Naive thymus-derived CD8-positive, alpha-beta T cell (primary cell): ENCODE measurements at places on chromosomes 3 and 15. TPM values are rescaled to one million over a fixed set of nuclear protein-coding genes. Genes with fewer than 3 reads are reported as not detected.

Gene PEAK1
- total RNA-seq, result 23.0 TPM

Gene PFN2
- 21.3 TPM for total RNA-seq

- no peak for DNase-seq
These were observed 60.8 kb upstream of the GALNT15 start for GRCh38 chr3:16113704-16114103.

Gene AHSG
- not detected for total RNA-seq

DNA sequence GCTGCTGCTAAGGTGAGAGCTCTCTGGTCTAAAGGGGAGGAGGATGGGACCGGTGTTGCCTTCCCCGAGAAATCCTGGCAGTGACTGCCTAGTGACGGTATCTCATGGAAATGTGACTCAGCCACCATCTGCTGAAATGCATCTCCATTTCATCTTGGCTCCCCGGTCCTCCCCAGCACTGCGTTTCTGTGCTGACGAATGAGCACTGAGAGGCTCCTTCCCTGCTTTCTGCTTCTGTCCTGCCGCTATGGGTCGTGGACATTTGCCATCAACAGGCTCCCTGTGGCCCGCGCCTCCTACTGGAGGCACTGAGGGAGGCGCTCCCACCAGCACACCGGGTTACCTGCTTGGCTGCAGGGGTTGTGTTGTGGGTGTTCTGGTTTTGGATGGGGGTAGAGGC is 13.5 kb upstream of the SEC13 start:
- no peak for DNase-seq

Gene ALDH1A2
- total RNA-seq, result not detected

Gene TNIK
- 47.3 TPM for total RNA-seq

Gene CAND2
- total RNA-seq, result 4.1 TPM

Gene HESX1
- 0.39 TPM for total RNA-seq

DNA sequence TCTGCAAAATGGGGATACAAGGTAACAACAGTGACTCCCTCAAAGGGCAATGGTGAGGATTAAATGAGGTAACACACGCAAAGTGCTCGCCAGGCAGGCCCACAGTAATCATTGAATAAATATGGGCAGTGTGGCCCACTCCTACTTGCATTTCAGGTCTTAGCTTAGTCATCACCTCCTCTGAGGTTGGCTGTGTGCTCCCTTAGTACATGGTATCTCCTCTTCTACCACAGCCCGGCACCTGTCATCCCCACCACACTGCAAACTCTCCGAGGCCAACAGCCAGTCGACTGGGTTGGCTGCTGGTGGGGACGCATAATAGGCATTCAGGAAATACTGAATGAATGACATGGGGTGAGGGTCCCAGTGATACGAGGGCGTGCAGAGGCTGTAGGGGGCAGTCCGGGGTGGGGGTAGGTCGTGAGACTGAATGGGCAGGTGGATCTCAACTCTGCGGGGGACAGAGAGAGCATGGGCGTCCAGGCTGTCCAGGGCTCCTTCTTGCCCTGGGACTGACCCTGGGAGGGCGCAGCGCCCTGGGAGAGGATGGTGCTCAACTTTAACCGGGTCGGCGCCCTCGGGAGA is 375 bp upstream of the MYZAP start:
- no peak for DNase-seq

DNA sequence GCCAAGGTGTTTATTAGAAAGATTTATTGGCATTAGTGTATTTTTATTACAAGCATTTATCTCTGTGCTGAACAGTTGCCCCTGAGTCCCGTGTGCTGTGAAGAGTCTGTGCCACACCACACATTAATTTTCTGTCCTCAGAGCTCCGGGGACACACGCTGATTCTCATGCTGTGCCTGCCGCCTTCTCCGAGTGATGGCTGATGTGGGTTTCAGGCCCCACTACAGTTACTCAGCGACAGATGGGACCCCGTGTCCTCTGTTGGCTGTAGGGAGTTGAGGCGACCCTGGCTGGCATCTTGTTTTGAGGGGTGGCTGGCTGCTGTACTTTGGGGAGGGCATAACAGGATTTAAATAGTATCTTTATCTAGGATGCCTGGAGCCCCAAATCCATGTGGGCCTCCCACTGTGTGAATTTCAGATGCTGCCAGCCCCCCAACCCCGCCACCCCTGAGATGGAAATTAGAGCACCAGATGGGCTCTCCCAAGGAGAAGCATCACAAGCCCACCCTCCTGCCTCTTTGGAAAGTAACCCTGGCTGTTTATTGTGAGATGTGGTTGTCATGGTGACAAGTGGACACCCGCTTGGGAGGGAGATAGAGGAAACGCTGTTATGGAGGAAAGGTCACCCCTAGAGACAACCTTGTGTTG is 185.6 kb downstream of the APBA2 start:
- no peak for DNase-seq

GRCh38 chr3:2944628-2945027 is 165.5 kb downstream of the IL5RA start:
- no peak for DNase-seq

DNA sequence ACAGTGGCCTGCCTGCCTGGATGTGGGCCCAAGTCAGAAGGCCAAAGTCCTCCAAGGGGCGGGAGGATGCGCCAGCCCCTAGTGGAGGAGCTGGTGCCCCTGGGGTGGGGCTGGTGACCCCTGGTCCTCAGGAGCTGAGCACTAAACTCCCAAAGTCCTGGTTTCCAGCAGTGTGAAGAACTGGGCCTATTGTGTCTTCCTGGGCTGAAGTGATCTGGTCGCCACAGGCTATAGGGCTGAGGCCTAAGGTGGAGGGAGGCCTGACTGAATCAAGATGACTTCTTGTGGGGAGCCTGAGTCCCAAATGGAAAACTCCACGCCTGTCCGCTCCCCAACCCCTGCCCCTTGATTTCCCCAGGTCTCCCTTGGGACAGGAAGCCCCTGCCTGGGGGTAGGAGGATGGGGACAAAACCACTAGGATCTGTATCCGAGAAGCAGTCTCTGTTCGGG is 753 bp upstream of the FES start:
- no peak for DNase-seq

Gene EPHB1
- total RNA-seq, result not detected

DNA sequence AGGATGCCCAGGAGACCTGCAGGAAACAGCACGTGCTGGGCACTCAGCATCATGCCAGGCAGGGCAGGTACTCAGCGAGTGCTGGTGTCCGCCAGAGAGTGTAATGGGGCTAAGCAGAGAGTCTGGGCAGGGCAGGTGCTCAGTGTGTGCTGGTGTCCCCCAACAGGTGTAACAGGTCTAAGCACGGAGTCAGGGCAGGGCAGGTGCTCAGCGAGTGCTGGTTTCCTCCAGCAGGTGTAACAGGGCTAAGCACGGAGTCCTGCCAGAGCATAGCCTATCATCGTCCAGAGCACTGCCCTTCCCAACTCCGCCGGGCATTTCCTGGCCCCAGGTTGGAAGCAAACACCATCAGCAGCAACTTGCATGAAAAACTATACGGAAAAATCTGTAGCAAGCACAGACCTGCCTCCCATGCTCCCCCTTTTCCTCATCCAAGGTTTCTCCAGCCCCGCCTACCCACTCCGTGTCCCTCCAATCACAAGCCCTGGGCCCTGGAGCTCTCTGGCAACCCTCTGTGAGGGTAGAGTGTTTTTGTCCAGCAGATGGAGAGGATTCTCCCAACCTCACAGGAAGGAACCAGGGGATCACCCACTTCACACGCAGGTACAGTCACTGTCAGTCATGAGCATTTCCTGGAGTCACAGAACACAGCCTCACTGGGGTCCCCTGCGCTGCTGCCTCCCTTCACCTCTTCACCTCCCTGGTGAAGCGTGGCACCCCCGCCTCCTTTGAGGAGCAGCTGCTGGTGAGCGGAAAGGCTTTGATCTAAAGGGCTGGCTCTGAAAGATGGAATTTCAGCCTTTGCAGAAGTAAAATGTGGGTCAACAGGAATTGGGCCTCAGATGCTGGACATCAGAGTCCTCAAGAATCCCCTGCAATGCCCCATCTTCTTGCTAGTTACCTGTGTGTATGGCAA is 302.5 kb downstream of the OCA2 start:
- DNase-seq, result no peak

Gene DAZL
- total RNA-seq, result not detected

Gene RTP2
- total RNA-seq, result not detected

- no peak for DNase-seq
These were observed 1270.0 kb downstream of the ROBO1 start for GRCh38 chr3:78497767-78498166.

Gene CELF6
- total RNA-seq, result 5.9 TPM

DNA sequence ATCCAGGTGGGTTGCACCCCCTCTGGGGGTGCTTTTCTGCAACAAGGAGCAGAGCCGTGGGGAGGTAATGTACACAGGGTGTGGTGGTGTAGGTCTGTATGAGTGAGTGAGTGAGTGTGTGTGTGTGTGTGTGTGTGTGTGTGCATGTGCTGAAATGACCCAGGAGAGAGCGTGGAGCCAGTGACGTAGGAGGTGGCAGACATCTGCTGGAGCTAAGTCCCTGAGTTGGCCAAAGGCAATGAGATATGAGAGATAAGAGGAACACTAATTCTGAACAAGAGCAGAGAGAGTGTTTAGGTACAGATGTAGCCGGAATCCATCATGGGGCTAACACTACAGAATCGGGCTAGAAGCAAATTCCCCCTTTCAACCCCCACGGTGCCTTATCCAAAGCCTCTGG is 27.6 kb downstream of the BDH1 start:
- no peak for DNase-seq

Gene SCN11A
- 0.47 TPM for total RNA-seq

- no peak for DNase-seq
These were observed 1003.9 kb upstream of the CFAP20DC start for GRCh38 chr3:60053526-60054265.

GRCh38 chr3:62955126-62955525 is 79.9 kb upstream of the CADPS start:
- DNase-seq, result no peak

DNA sequence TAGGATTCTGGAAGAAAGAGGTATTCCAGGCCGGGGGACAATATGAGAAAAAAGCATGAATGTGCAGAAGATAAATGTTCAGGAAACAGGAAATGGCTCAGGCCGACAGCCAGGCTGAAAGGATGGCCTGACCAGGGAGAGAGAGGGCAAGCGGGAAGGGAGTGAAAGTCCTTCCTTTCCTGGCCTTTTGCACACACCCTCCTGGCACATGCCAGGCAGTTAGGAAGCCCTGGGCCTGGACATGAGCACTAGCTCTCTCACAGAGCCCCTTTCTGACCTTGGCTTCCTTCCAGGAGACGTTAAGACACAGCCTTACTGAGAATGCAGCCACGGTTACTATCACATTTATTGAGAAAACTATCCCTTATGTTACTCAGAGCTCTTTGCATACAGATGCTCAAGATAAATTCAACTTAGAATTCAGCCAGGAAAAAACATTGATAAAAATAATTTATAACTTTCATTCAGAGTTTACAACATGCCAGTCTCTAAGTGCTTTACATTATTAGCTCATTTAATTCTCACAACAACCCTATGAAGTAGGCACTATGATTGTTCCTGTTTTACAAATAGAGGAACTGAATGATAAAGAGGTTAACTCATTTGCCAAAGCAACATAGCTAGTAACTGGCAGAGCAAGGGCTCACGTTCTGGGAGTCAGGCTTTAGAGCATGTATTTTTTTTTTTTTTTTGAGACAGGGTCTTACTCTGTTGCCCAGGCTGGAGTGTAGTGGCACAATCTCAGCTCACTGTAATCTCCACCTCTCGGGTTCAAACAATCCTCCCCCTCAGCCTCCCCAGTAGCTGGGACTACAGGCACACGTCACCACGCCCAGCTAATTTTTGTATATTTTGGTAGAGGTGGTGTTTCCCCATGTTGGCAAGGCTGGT is 39.4 kb upstream of the SMAD3 start:
- no peak for DNase-seq

GRCh38 chr15:73403171-73403570 is 34.4 kb upstream of the HCN4 start:
- DNase-seq, result no peak

GRCh38 chr3:161859865-161860450 is 363.4 kb downstream of the OTOL1 start:
- no peak for DNase-seq

- no peak for DNase-seq
These were observed 205.9 kb downstream of the MBNL1 start for GRCh38 chr3:152474585-152474984.

DNA sequence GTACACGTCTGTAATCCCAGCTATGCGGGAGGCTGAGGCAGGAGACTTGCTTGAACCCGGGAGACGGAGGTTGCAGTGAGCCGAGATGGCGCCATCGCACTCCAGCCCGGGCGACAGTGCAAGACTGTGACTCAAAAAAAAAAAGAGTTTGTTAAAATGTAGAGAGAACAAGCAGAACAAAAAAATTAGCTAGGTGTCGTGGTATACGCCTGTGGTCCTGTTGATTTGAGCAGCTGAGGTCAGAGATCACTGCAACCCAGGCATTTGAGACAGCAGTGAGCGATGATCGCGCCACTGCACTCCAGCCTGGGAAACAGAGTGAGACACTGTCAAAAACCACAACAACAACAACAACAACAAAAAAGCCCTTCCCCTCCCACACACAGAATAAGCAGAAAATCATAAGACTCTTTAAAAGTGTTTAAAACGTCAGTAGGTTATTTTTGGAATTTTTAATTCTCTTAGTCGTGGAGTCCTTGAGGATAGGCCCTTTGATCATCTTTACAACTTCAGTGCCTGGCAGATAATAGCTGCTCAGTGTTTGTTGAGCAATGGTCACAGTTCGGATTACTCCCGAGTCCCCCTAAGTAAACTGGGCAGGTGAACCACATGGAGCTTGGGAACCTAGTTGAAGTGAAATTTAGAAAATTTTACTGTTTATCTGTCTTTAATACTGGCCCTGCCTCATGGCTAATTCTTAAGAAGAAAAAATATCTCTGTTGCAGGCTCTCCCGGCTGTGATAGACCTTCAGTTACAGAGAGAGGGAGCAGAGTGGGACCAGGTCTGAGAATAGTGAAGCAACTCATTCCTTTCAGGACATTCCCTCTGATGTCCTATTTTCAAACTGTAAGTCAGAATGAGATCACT is 6.2 kb downstream of the NIPA2 start:
- no peak for DNase-seq

Gene ZBTB20
- 44.6 TPM for total RNA-seq

Gene CACNA1D
- total RNA-seq, result not detected

DNA sequence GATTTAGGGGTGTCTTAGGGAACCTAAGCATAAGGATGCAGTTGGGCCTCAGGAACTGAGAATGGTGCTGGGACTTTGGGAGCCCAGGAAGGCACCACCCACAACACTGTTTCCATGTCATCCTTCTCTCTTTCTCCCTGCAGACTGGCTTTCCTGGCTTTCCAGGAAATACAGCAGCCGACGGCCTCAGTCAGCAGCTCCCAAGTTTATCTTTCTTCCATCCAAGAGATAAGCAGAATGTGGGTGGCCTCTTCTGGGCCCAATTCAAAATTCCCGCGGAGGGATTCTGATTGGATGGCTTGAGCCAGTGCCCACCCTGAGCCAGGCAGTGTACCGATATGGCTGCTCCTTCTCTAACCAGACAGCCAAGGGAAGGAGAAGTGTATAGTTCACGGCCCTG is 4.5 kb upstream of the CLN6 start:
- DNase-seq, result no peak

DNA sequence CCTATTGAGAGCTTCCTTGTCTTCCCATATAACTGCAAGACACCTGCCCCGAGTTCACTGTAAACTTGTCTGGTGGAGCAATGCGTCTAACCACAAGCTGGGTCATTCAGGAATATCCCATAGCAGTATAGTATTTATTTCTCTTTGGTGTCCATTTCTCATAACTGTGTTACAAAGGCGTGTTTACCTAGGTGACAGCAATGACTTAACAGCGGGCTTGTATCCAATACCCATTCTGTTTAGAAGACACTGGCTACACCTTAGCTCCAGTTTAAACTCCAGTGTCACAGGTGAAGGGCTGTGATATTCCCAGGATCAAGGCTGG is 24.3 kb downstream of the ATP10A start:
- no peak for DNase-seq

GRCh38 chr3:190486908-190487607 is 26.8 kb upstream of the IL1RAP start:
- DNase-seq, result no peak

- DNase-seq, result no peak
These were observed 300.4 kb upstream of the STT3B start for GRCh38 chr3:31232055-31233025.

Gene SPINK8
- not detected for total RNA-seq
